ENCODE measurements at places on chromosomes 2 and 18. TPM values are rescaled to one million over a fixed set of nuclear protein-coding genes. Genes with fewer than 3 reads are reported as not detected.
A peak's percentile ranks its signal among the peaks of the same experiment; 100 is the strongest.

BCL2 gene
- 1.5 TPM for total RNA-seq

DNA sequence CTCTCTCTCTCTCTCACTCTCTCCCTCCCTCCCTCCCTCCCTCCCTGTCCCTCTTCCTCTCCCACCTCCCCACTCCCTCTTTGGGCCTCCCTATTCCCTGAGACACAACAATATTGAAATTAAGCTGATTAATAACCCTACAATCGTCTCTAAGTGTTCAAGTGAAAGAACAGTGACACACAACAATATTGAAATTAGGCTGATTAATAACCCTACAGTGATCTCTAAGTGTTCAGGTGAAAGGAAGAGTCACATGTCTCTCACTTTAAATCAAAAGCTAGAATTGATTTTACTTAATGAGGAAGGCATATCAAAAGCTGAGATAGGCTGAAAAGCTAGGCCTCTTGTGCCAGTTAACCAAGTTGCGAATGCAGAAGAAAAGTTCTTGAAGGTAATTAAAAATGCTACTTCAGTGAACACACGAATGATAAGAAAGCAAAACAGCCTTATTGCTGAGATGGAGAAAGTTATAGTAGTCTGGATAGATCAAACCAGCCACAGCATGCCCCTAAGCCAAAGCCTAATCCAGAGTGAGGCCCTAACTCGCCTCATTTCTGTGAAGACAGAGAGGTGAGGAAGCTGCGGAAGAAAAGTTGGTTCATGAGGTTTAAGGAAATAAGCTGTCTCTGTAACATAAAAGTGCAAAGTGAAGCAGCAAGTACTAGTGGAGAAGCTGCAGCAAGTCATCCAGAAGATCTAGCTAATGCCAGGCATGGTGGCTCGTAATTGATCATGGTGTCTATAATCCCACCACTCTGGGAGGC, 21.3 kb downstream of the MALT1 start:
- H3K27me3 ChIP-seq = no peaks in the 10 kb centered on the region
- H3K4me1 ChIP-seq = no peaks in the 10 kb centered on the region
- H3K36me3 ChIP-seq = peaks cover 10% of the 10 kb centered on the region
- no peak for DNase-seq
- no peak overlapping the region for H3K27ac ChIP-seq

GRCh38 chr18:54807303-54807702, 21.0 kb upstream of the RAB27B start:
- peaks cover 25% of the 10 kb centered on the region for H3K4me1 ChIP-seq
- DNase-seq = no peak
- no peaks in the 10 kb centered on the region for H3K27me3 ChIP-seq
- no peaks in the 10 kb centered on the region for H3K36me3 ChIP-seq
- H3K27ac ChIP-seq = no peak overlapping the region
- no peak overlapping the region for H3K4me3 ChIP-seq

POTEC gene
- total RNA-seq = not detected

CHMP1B gene
- total RNA-seq = 81.9 TPM

DNA sequence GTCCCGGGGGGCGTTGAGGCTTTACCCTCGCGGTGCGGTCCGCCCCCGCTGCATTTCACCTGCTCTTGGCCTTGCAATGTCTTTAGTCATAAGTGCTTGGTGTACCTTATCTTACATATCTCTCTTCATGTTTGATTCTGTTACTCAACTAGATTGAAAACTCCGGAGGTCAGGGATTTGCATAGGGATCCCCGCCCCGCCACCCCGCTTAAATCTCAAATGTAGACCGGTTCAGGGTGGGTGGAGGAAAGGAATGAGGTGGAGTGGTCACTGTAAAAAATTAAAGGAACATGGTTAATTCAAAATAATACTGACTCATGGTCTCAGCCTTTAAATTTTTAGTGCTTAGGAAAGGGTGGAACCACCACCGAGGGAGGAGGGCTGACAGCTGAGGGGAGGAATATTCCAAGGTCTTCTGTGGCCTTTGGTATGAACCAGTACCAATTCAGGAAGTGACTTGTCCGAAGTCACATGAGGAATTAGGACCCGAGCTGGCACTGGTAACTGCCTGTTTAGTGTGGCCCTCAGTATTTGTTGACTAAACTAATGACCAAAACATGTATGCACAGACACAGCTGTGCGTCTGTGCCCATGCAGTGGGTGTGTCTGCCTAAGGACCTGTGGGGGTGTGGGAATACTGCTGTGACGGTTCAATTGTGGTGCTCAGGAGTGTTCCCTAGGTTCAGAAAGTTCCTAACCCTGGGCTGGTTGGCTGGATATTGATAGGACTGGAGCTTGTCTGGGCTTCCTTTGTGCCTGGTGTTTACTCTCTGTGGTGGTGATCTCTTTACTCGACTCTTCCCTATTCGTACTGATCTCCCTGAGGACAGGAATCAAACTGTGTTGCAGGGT, 1.0 kb downstream of the PLEKHB2 start:
- DNase-seq = peak; percentile 57
- H3K27me3 ChIP-seq = no peaks in the 10 kb centered on the region
- peaks cover 4% of the 10 kb centered on the region for H3K36me3 ChIP-seq
- H3K27ac ChIP-seq = peak overlapping the region; percentile 75
- peak overlapping the region; percentile 99 for H3K4me3 ChIP-seq
- peaks cover 20% of the 10 kb centered on the region for H3K4me1 ChIP-seq

DNA sequence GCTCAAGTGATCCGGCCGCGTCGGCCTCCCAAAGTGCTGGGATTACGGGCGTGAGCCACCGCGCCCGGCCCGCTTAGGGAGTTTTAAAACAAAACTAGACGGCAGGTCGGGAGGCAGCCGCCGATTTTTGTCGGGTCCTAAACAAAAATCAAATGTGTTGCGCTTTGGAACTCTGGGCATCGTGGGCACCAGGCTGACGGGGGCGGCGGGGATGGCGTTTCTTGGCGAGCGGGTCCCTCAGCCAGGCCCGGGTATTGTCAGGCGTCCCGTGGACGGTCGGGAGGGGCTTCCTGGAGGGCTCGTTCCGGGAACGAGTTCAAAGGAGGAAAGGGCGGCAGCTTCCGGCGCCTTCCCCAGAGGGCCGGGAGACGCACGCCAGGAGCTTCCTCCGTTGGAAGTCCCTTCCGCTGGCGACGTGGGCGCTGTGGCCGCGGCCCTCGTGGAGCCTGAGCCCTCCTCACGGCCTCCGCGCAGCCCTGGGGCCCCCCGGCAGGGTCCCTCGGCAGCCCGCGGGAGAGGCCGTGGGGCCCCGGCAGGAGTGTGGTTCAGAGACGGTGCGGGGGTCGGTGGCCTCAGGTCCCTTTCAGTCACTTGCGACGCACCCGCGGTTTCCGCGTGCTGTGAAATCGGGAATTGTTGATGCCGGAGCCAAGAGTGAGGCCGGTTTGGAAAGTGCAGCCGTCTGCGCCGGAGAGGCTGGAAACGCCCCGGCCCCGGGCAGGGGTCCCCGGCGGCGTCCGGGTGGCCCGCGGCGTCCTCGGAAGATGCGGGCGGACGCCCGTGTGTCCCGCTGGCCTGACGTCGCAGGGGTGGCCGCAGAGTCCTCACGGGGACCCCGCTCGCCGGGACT, 59.3 kb downstream of the EMILIN2 start:
- peaks cover 6% of the 10 kb centered on the region for H3K4me1 ChIP-seq
- 0 out of 2 replicates have a peak, but pooled peaks cover 3% of the 10 kb centered on the region for H3K27me3 ChIP-seq
- peak overlapping the region; percentile 84 for H3K4me3 ChIP-seq
- peak; percentile 68 for DNase-seq
- no peaks in the 10 kb centered on the region for H3K36me3 ChIP-seq

DNA sequence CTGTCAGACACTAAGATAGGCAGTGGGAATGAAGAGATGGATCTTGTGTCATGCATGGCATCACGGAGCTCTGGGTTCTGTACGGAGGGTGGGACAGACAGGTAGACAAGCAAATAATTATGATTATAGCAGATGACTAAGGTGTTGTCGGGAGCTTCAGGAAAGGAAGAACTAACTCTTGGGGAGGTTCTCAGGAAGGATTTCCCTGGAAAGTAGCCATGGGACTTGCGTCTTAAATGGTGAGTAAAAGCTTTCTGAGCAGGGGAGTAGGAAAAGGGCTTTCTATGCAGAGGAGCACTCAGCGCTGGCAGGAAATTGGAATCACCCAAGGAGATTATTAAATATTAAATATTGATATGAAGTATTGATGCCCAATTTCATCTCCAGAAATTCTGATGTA, 35.5 kb downstream of the ATOH8 start:
- no peaks in the 10 kb centered on the region for H3K36me3 ChIP-seq
- DNase-seq = peak; percentile 54
- no peak overlapping the region for H3K27ac ChIP-seq
- H3K27me3 ChIP-seq = no peaks in the 10 kb centered on the region
- no peak overlapping the region for H3K4me3 ChIP-seq
- H3K4me1 ChIP-seq = peaks cover 13% of the 10 kb centered on the region

GRCh38 chr2:202643012-202643858, 8.5 kb downstream of the FAM117B start:
- H3K36me3 ChIP-seq = no peaks in the 10 kb centered on the region
- DNase-seq = no peak
- H3K4me3 ChIP-seq = no peak overlapping the region
- no peak overlapping the region for H3K27ac ChIP-seq

- no peak for DNase-seq
- no peak overlapping the region for H3K27ac ChIP-seq
- H3K36me3 ChIP-seq = no peaks in the 10 kb centered on the region
- peaks cover 4% of the 10 kb centered on the region for H3K4me1 ChIP-seq
Measured at GRCh38 chr2:128214866-128215460, 103.7 kb downstream of the HS6ST1 start.

- no peaks in the 10 kb centered on the region for H3K4me1 ChIP-seq
- no peaks in the 10 kb centered on the region for H3K36me3 ChIP-seq
- no peak overlapping the region for H3K27ac ChIP-seq
- no peak overlapping the region for H3K4me3 ChIP-seq
- H3K27me3 ChIP-seq = no peaks in the 10 kb centered on the region
Measured at GRCh38 chr18:33924576-33924975, 300.1 kb downstream of the NOL4 start.

RIT2 gene
- not detected for total RNA-seq

DNA sequence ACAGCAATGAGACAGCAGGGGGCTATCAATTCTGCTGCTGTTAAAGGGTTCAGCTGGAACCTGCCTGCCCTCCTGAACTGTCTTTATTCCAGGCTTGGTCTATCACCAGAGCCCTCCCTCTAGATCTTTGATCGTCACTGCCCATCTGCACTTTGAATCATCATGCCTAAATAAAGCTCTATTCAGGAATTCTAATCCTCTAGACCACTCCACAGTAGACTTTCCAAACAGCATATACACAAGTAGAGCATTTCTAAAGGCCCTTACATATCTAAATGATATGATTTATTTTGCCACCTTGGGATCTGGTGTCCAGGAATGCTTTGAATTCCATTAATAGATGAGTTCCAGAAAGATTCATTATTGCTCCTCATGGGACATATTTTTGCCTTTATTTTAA, 542.1 kb upstream of the SYT4 start:
- no peak overlapping the region for H3K4me3 ChIP-seq
- no peaks in the 10 kb centered on the region for H3K27me3 ChIP-seq
- DNase-seq = no peak
- H3K4me1 ChIP-seq = no peaks in the 10 kb centered on the region

DNA sequence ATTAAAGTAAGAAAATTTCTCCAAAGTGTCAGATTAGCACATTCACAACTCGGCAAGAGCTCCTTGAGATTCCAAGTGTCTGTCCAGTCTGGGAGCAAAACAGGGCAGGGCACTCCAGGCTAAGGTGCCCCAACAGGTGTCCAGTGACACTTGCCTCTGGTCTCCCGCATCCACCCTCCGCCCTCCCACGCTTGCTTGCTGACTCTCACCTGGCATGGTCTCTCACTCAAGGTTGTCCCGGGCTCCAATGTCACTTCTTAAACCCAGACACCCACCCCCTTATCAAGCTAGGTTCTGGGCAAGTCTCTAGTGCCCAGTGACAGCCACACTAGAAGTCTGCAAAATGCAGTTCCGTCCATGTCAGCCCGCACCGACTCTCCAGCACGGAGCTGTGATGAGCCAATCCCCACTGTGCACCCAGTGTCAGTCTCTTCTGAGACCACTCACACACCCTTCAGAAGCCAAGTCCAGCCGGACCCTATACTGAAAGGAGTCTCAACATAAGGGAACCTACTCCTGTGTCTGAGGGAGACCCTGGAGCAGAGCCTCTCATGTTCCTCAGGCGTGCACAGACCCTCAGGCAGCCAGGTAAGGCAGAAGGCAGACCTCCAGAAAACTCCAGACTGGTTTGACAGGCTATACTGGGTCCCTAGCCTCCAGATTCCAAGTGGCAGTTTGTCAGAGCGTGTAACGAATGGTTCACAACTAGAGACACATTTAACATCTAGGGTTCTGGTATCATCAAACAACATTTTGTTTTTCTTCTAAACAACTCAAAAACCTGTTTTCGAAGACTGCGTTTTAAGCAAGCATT, 45.6 kb downstream of the HDLBP start:
- H3K4me1 ChIP-seq = peaks cover 25% of the 10 kb centered on the region
- H3K27me3 ChIP-seq = no peaks in the 10 kb centered on the region
- no peak overlapping the region for H3K27ac ChIP-seq
- no peak overlapping the region for H3K4me3 ChIP-seq
- no peak for DNase-seq

DNA sequence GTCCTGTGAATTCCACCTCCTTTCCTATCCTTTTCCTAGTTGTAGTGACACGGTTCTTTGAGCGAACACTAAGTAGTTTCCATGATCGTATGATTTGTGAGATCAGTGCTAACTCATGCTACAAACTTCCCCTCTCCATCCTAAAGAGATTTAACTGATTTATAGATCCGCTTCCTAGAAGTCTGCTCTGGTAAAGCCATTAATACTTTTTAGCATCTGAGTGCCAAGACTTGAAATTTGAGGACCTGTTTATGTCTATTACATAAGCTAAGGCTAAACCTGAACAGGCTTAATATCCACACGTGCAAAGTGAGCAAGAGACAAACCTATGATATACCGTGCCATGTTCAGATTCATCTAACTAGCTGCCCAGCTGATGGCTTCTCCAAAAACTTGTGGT, 14.9 kb downstream of the PROKR1 start:
- H3K4me1 ChIP-seq = peaks cover 8% of the 10 kb centered on the region
- H3K27ac ChIP-seq = no peak overlapping the region
- no peak overlapping the region for H3K4me3 ChIP-seq
- H3K36me3 ChIP-seq = no peaks in the 10 kb centered on the region

FER1L5 gene
- not detected for total RNA-seq

- H3K27me3 ChIP-seq = no peaks in the 10 kb centered on the region
- H3K36me3 ChIP-seq = no peaks in the 10 kb centered on the region
- H3K4me3 ChIP-seq = no peak overlapping the region
- H3K27ac ChIP-seq = no peak overlapping the region
- no peak for DNase-seq
Measured at GRCh38 chr2:64201151-64201550, 56.9 kb upstream of the PELI1 start.

TFCP2L1 gene
- total RNA-seq = 3.5 TPM

GRCh38 chr2:65658881-65659280, 226.5 kb upstream of the SPRED2 start:
- H3K27me3 ChIP-seq = no peaks in the 10 kb centered on the region
- H3K4me3 ChIP-seq = no peak overlapping the region
- DNase-seq = peak; percentile 82
- no peak overlapping the region for H3K27ac ChIP-seq

DNA sequence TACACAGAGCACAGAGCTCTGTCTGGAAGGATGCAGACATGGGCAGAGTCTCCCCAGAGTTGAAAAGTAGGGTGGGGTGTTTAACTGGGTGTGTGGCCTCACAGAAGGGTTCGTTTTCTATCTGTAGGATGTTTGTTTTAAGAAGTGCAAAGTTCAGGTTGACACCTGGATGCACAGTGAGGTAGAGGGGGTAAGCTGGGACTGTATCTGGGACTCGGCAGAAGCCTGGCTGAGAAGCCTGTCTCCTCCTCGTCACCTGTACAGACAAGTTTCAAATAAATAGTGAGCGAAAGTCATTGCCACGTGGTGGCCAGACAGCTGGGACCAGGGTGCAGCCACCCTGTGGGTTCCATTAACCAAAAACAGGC, 145.9 kb downstream of the KLHL29 start:
- no peaks in the 10 kb centered on the region for H3K27me3 ChIP-seq
- no peak overlapping the region for H3K4me3 ChIP-seq
- no peak overlapping the region for H3K27ac ChIP-seq
- no peaks in the 10 kb centered on the region for H3K36me3 ChIP-seq

Measured in PC-3 (cell line).